Activated T-helper 1 cell treated with Interleukin-2 at 50 U/mL for 16 hours (primary cell): ENCODE measurements at places on chromosomes 2 and 18.

- DNase-seq: no peak
Measured at GRCh38 chr2:22734373-22735045, 650.5 kb upstream of the KLHL29 start.

DNA sequence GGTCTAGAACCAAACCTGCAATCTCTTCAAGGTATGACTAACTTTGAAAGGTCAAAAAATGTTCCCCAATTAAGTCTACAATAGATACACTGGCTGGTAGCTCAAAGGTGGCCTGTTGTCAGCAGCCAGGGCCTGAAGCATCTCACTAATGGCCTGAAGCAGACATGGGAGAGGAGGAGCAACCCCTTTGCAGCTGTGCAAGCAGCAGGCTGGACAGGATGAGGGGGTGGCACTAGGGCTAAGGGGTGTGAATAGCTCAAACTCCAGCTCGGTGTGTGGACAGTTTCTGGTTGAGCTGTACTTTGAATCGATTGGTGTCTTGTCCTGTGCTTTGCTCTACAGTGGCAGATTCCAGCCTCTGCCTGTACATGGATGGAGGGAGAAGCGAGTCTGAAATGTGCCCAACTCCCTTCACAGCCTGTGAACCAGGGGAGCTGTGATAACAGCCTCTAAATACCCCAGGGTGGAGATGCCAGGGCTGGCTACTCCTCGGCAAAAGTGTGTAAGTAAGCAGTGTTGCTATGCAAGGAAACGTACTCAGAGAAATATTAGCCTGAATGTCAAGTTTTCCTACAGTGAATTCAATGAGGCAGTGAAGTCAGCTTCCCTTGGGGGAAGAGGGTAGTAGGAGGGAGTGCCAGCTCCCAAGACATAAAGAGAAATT is 34.7 kb upstream of the DTNB start:
- DNase-seq: no peak

- DNase-seq: no peak
Measured at GRCh38 chr2:54599914-54600313, 123.5 kb upstream of the EML6 start.

- DNase-seq: no peak
Measured at GRCh38 chr2:18971628-18972027, 382.3 kb upstream of the NT5C1B start.

GRCh38 chr2:224286923-224287322 is 115.0 kb downstream of the FAM124B start:
- no peak for DNase-seq

- DNase-seq: no peak
Measured at GRCh38 chr2:12177455-12178288, 431.2 kb downstream of the LPIN1 start.

DNA sequence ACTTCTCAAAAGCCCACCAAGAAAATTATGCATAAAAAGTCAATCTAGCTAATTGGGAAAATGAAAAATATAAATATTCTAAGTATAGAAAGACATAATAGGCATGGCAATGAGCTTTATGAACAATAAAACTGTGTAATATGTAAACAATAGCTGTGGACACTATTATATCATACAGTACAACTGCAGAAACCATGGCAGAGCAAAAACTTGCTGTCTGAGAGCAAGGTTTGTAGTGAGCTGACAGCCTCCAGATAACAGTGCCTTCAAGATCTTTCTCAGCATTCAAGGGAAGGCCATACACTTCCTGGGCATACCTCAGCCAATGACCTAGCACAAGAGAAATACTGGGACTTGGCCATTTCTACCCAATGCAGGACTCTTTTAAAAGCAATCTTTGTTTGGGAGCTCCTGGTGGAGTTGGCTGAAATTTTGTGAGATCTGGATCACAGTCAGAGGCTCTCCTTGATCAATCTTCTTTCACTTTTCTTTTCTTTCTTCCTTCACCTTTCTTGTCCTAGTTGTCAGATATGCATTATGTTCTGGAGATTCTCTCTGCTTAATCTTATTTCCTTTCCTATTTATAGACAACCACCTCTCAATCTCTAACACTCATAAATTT is 427.2 kb upstream of the UBE2E3 start:
- DNase-seq: no peak

- no peak for DNase-seq
Measured at GRCh38 chr2:125240870-125241269, 1215.8 kb downstream of the CNTNAP5 start.

DNA sequence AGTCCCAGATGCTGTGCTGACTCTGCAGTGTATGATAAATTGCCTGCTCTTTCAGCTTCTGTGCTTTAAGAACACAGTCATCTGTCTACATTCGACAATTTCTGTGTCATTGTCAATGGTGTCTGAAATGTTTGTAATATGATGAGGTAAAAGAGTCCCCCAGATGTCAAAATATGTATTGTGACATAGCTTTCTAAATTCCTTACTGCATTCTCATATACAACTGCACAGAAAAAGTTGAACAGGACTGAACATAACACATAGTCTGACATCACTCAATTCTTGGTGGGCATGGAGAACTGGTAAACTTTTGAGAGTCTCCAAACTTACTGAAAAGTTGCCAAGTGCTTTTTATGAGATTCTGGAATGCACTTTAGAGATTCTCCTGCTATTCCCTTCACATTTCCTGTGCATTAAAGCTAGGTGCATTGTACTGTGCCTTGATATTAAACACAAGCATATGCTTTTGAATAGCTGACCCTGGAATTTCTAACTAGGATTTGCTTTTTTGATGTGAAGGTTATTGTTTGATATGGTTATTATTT is 48.1 kb upstream of the ARHGAP28 start:
- DNase-seq: no peak

GRCh38 chr2:231769170-231770136 is 11.6 kb downstream of the PDE6D start:
- DNase-seq: no peak

GRCh38 chr18:43382641-43383403 is 105.5 kb upstream of the SYT4 start:
- no peak for DNase-seq

DNA sequence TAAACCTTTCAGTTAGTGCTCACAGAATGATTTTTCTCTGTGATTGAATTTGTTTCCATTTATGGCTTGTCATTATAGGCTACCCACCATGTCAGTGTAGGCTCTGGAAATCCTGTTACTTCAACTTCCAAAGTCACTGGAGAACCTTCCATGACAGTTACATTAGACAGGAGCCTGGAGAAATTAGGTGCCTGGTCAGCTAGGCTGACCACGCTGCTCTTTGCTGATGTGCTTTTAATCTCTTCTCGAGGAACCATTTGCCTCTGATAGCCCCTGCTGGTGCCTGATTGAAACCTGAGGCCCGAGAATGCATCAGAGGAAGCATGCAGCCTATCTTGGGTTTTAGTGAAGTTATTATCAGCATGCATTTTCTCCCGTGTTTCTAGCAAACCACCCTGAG is 29.6 kb upstream of the TTN start:
- DNase-seq: no peak

DNA sequence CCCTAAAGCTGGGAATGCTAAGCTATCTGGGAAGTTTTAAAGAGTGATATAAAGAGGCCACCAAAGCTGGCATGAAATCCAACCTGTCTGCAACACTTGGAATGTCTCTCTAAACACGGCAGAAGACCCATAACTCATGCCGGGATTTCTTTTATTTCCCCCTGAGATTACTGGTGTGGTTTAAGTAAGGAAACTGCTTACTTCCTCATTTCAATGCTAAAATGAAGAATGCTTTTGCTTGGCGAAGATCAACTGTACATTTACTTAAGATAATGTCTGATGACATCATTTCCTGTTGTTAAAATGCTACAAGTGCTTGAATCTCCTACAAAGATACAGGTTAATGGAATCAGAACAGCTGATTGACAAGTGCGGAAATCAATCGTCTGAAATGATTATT is 353.8 kb upstream of the SALL3 start:
- no peak for DNase-seq

GRCh38 chr2:70508711-70509462 is 44.7 kb downstream of the TGFA start:
- no peak for DNase-seq

DNA sequence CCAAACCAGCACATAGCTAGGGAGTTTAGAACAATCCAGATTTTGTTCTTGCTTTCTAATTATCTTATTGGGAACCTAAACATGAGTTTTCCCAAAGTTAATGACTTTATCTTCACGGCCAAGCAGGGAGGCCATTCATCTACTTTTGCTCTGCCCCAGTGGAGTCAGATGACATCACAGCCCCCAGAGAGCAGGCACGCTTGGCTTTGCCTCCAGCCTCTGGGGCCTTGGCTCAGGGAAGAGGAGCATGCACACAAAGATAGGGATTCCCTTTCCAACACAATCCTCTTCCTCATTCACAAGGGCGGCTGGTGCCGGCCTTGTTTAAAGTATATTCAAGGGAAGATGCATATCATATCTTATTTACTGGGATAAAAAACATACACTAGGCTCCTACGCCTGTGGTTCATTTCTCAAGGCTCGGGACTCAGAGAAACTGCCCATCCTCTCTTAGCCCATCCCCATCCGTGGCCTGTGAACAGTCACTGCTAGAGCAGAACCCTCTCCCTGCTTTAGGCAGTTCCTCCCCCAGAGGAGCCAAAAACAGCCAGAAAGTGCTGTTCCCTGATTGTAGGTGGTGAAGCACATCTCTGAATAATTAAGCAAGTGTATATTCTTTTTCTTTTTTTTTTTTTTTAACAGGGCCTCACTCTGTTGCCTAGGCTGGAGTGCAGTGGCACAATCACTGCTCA is 21.2 kb downstream of the TGFA start:
- DNase-seq: no peak

DNA sequence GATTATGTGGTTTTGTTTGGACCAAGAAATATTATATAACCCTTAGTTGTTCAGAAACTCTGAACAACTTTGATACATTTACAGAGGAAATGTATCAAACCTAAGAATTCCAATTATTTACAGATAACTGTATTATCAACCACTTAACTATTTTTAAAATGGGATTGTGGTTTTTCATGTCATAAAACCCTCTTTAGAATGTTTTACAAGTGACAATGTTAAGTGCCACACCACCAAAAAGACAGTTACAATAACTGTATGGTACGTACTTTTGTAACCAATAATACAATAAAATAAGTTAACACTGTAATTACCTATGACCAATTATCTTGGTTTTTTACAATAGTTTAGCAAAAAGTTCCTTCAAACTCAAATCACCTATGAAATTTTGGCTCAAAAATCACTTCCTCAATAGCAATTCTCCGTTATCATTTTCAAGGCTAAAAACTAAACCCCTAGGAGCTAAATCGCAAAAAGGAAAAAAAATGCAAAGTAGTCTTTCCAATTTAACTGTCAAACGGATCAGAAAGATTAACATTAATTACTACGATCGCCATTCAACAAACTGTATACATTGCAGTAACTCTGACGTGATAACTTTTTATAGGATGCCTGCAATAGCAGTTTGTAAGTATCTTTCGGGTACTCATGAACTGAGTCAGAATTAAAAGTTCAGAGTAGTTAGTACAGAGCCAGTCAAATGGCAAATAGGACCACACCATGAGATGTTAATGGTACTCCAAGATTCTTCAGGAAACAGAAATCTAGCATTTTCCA is 1.5 kb downstream of the ROCK1 start:
- DNase-seq: no peak

- no peak for DNase-seq
Measured at GRCh38 chr18:65975536-65975935, 224.7 kb downstream of the CDH7 start.

GRCh38 chr2:205792908-205793307 is 110.6 kb downstream of the NRP2 start:
- DNase-seq: no peak
